ENCODE measurements at places on chromosomes 1 and 21. TPM values are rescaled to one million over a fixed set of nuclear protein-coding genes. Genes with fewer than 3 reads are reported as not detected.
A peak's percentile ranks its signal among the peaks of the same experiment; 100 is the strongest.

GRCh38 chr1:4379451-4380175, 274.8 kb upstream of the AJAP1 start:
- DNase-seq = no peak

DNA sequence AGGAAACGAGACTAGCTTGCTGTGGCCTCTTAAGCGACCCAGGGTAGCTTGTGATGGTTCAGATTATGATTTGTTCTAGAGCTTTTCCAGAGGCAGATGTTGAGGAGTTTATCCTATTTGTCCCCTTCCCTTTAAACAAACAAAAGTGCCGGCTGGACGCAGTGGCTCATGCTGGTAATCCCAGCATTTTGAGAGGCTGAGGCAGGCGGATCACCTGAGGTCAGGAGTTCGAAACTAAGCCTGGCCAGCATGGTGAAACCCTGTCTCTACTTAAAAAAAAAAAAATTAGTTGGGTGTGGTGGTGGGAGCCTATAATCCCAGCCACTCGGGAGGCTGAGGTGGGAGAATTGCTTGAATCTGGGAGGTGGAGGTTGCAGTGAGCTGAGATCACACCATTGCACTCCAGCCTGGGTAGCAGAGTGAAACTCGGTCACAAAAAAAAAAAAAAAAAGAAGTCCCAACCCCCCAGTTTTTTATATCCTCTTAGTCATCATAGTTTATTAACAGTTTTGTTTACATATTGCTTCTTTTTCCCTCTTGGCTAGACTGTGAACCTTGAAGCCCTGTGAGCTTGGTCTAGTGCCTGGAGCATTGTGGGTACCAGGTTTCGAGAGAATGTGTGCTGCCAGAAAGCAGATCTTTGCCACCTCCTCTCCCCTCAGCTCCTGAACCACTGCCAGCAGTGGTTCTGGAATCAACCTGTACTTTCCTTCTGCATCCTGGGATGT, 29.8 kb downstream of the MAPKAPK2 start:
- peak; percentile 86 for DNase-seq

DNA sequence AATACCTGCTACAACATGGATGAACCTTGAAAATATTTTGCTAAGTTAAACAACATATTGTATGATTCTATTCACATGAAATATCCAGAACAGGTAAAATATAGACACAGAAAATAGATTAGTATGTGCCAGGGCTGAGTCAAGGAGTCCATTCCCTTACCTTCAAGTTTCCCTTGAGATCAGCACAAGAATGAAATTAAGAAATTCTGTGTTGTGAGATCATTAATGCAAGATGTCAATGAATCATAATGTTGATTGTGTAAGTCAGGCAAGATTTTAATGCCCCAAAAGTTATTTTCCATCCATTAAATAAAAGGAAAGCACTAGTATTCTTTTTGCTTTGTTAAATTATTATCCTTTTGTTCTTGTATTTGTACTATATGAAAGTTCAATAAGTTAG, 139.4 kb downstream of the MRPL39 start:
- DNase-seq = no peak

The CFHR3 gene
- 0.36 TPM for total RNA-seq

DNA sequence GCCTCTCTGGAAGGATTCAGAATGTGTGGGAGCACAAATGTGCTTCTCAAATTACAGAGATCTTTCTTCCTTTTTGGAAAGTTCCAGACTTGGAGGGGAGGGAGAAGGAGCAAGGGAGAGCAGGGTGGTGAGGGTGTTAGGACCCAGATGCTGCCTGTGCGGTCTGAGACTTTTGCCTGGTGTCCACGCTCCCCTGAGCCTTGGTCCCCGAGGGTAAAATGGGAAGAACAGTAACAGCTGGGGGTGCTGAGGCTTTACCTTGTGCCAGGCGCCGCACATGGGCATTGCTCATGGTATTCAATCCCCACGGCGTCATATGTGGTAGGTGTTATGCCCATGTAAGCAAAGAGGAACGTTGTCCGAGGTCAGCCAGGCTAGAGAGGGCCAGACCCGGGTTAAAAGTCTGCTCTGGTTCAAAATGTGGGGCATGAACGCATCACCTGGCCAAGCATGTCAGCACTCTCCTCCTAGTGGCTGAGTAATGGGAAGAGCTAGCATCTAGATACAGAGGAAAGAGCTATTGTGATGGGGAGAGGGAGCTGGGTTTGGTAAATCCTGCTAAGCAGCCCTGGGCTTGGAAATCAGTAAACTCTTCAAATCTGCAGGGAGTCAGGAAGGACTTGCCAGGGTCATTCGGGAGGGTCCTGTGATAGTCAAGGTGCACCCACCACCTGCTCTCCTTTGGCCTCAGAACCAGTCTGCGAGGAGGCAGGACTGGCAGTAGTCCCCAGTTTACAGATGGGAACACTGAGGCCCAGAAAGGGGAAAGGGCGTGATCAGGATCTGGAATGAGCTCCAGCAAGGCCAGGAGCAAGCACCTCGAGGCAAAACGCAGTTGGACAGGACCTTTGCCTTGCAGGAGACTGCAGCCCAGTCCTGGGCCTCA, 4.5 kb upstream of the RUNX3 start:
- DNase-seq = peak; percentile 53

The PTAFR gene
- total RNA-seq = 5.0 TPM

The SPAG17 gene
- total RNA-seq = not detected
